Naive thymus-derived CD8-positive, alpha-beta T cell (primary cell): ENCODE measurements at places on chromosomes 12 and 14.

GRCh38 chr12:30774599-30774998, 19.8 kb upstream of the CAPRIN2 start:
- no peak for DNase-seq
- no peaks in the 10 kb centered on the region for H3K36me3 ChIP-seq
- no peaks in the 10 kb centered on the region for H3K4me1 ChIP-seq
- H3K27me3 ChIP-seq, result peaks cover 5% of the 10 kb centered on the region
- H3K27ac ChIP-seq, result no peak overlapping the region

DNA sequence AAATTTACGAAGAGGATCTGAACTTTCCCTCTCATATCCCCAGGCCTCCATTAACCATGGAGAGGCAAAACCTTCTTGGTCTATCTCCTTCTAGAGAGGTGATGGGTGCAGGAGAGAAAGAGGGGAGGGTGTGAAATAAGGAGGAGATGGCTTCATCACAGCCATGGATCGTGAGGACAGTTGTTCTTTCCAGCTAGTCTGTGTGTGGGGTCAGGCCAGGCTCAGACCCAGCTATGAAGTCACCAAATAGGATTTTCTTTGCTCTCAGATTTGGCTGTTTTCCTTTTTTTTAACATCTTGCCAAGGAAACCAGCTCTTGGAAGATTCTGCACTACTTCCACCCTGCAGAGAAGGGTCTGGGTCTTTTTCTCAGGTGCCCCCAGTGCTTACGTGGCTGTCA, 64.9 kb upstream of the FAM181A start:
- H3K4me3 ChIP-seq, result no peak overlapping the region
- no peaks in the 10 kb centered on the region for H3K4me1 ChIP-seq
- H3K27ac ChIP-seq, result no peak overlapping the region

DNA sequence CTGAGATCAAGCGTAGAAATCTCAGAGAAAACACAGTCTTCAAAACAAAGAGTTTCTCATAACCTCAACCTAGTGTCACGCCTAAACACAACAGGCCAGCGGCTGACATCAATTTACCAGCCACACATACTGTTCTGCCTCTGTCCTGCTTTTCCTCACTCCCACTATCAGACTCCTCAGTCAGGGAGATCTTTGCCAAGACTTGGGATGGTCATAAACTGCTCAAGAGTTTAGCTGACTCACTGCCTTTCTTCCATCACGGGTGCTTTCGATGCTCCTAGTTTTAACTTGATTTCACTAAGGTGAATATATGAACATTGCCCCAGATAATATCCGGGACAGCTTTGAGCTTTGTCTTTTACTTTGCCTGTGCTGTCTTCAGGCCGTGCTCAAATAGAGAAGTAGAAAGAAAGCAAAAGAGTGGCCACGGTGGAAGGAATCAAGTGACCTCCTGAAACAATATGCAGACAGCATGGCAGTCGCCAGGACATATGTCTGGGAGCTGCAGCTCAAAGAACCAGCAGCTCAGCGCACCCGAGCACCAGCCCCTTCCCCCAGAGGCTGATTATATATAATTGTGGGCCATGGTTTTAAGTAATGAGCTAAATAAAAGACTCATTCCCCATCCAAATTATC, 12.1 kb downstream of the MDM1 start:
- no peak overlapping the region for H3K27ac ChIP-seq
- H3K4me3 ChIP-seq, result no peak overlapping the region
- no peak for DNase-seq
- no peaks in the 10 kb centered on the region for H3K27me3 ChIP-seq
- peaks cover 44% of the 10 kb centered on the region for H3K36me3 ChIP-seq
- no peaks in the 10 kb centered on the region for H3K4me1 ChIP-seq

- no peak for DNase-seq
- H3K27ac ChIP-seq, result no peak overlapping the region
- H3K4me1 ChIP-seq, result no peaks in the 10 kb centered on the region
- no peaks in the 10 kb centered on the region for H3K27me3 ChIP-seq
- H3K36me3 ChIP-seq, result no peaks in the 10 kb centered on the region
- no peak overlapping the region for H3K4me3 ChIP-seq
Observed at GRCh38 chr12:23113781-23114180, 488.8 kb downstream of the ETNK1 start.

DNA sequence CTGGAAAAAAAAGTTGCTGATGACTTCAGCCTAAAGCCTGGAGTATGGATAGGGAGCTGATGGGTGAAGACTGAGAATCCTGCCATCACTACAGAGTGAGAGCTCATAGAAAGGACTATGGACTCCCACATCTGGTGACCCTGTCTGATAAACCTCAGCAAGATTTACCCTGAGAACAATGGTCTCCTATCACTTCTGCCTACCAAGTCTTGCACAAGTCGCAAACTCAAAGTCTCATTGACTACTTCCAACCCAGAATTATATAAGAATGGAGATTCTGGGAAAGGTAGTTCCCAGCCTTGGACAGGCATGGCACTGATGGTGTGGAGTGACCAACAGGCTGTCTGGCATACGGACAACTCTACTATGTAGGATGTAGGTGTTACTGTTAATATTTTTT, 9.7 kb upstream of the MDM1 start:
- no peaks in the 10 kb centered on the region for H3K27me3 ChIP-seq
- peaks cover 22% of the 10 kb centered on the region for H3K4me1 ChIP-seq
- no peak overlapping the region for H3K27ac ChIP-seq
- no peak overlapping the region for H3K4me3 ChIP-seq
- no peak for DNase-seq
